ENCODE measurements at places on chromosomes 11 and 22. TPM values are rescaled to one million over a fixed set of nuclear protein-coding genes. Genes with fewer than 3 reads are reported as not detected.

Gene IRAG1
- total RNA-seq, result 0.79 TPM

- no peak for DNase-seq
These were observed 10.2 kb upstream of the WEE1 start for GRCh38 chr11:9563196-9563730.

Gene MUC5AC
- total RNA-seq, result not detected

Gene MMP27
- not detected for total RNA-seq

GRCh38 chr11:61392981-61393595 lies 701 bp downstream of the TMEM216 start:
- peak; percentile 22 for DNase-seq

Gene TRAF6
- total RNA-seq, result 6.1 TPM

- DNase-seq, result no peak
These were observed 66.2 kb upstream of the GAL start for GRCh38 chr11:68617925-68618809.

DNA sequence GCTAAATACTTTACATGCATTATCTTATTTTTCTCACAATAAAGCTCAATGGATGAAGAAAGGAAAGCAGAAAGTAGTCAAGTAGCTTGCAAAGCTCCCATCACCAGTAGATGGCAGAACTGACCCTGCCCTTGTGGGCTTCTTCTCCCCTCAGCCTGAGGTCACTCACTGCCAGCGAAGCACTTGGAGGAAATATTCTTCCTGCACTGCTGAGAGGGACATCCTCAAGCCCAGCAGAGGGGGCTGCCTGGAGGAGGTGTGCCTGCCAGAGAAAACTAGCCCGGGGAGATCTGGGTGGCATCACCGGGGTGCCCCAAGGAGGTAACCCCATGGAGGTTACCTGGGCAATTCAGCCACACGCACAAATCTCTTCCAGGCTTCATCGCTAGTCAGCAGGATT lies 6.6 kb downstream of the APOL4 start:
- peak; percentile 87 for DNase-seq

DNA sequence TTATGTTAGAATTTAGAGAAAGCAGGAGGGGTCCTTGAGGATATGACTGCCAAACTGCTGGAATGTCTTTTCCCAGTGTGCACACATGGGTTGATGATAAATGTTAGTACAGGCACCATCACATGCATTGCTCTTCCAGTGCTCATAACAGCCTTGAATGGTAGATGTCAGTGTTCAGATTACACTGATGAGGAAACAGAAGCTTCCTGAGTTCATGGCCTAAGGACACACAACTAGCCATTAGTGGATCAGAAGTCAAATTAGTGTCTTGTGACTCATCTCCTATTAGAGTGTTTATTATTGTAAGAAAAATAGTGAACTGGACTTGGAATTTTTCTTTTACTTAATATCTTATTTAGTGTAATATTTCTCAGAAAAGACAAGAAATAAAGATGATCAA lies 241.5 kb downstream of the DDX10 start:
- peak; percentile 98 for DNase-seq

Measured in lung microvascular endothelial cell (primary cell).